ENCODE measurements at places on chromosomes 13 and 19.

- no peak for DNase-seq
Measured at GRCh38 chr13:111614613-111615012, 294.2 kb downstream of the TEX29 start.

- no peak for DNase-seq
Measured at GRCh38 chr13:91298060-91298459, 49.4 kb upstream of the MIR17HG start.

DNA sequence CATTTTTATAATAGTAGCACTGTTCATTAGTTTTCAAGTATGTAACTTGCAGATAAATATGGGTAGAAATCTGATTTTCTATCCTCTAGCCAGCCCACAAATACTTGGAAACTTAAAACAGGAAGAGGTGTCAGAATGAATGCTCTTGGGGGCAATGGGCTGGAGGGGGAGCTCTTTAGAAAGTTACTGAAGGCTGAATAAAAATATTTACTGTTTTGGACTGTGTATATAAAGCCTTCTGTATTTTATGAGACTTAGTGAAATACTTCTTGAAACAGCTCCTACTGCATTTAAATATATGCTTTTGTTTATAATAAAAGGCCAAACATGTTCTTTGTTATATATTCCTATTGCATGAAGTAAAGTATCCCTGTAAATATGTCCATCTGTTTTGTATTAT, 138.8 kb downstream of the RGCC start:
- no peak for DNase-seq

- no peak for DNase-seq
Measured at GRCh38 chr19:52600639-52601024, 30.5 kb downstream of the ZNF701 start.

- DNase-seq = no peak
Measured at GRCh38 chr13:106176117-106176516, 359.3 kb downstream of the EFNB2 start.

- no peak for DNase-seq
Measured at GRCh38 chr19:56821209-56821608, 19.3 kb downstream of the PEG3 start.

DNA sequence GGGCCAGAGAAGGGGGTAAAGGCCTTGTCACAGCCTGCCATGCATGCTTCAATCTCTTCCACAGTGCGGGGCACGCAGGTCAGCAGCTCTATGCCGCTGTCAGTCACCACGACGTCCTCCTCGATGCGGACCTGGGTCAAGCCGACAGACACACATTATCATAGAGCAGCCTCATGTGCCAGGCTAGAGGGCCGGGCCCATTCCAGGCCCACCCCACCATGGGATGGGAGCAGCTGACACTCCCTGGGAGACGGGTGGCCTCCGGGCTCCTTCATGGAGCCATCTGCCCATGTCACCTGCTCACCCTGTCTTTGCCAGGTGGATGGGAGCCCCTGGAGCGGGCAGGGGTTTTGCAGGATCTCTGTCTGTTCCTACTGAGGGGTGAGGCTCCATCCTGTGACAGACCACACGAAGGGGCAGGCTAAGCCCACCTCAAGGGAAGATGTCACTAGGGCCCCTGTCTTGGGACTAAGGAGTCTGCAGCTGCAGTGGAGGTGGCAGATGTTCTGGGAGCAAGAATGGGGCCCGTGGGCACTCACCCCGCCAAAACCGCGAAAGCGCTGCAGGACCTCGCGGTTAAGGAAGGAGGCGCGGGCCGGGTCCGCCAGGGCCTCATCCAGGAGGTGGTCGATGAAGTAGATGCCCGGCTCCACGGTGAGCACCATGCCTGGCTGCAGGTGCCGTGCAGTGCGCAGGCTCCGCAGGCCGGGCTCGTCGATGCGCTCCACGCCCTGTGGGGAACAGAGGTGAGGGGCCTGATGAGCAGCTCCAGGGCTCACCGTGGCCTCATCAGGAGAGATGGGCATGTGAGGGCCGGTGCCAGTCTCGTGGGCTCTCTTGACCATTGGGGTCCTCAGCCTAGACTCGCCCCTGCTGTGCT, 14.1 kb downstream of the CEBPG start:
- no peak for DNase-seq

- DNase-seq = no peak
Measured at GRCh38 chr19:1064661-1065605, 2.0 kb upstream of the ARHGAP45 start.

DNA sequence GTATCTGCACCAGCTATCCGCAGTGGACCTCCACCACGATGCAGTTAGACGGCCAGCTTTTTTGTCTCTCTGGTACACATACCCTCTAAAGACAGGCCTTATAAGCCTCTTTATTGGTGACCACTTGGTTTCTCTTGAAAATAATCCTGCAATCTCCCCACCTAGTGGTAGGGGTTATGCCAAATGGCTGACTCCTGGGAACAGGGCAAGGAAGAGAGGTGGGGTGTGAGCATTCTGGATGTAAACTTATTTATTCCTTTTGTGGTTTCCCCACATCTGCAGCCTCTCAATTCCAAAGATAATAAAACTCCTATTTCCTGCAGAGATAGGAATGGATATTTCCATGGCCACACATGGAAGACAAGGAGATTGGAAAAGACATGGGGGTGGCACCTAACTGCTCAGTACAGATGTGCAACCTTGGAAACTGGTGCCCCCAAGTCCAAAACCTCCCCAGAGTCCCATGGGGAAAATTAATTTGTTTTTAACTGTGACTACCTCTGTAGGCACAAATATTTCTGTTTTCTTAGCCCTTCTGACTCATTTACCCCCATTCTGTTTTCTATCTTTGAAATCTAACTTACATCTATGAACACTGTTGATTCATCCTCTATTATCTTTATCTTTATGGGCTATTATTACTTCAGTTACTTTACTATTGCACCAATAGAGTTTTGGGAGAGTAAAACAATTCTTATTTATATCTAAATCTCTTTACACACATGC, 112.7 kb upstream of the TSHZ3 start:
- DNase-seq = no peak

DNA sequence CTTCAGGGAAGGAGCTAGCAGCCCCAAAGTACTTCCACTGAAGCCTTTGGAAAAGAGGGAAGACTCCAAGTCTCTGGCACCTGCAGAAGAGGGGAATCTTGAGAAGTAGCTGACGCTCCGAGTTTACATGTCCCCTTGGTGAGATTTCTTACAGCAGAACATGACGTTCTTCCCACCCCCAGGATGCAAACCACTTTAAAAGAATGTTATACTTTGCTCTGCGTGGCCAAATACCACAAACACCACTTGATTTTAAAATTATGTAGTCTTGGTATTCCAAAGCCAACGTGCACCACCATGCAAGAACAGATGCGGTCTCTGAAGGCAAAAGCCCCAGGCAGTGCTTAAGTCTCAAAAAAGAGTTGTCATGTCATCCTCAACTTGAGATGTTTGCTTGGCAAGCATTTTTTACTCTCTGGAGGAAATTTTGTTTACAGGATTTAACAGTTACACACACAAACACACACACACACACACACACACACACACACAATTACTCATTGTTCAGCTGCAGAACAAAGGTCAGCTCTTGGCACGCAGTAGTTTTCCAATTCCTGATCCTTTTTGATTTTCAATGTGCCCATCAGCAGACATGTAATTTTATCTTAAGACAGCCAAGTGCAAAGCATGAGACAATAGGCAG, 106.1 kb downstream of the RGCC start:
- no peak for DNase-seq

DNA sequence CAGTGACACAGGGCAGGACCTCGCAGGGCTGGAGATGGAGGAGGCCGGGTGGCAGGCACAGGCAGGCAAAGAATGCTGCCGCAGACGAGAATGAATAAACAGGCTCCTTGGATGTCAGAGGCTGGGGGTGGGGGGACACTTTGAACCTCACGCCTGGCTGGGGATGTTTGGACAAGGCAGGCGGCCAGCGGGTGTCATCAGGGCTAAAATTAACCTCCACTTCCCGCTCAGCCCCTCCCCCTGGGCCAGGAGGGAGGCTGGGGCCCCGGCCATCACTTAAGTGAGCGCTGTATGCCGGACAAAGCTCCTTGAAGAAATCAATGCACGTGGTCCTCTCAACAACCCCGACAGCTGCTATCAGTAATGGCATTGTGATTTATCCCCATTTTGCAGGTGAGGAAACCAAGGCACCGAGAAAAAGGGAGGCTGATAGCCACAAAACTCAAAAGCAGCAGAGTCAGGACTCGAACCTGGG, 10.3 kb upstream of the FUT5 start:
- no peak for DNase-seq

DNA sequence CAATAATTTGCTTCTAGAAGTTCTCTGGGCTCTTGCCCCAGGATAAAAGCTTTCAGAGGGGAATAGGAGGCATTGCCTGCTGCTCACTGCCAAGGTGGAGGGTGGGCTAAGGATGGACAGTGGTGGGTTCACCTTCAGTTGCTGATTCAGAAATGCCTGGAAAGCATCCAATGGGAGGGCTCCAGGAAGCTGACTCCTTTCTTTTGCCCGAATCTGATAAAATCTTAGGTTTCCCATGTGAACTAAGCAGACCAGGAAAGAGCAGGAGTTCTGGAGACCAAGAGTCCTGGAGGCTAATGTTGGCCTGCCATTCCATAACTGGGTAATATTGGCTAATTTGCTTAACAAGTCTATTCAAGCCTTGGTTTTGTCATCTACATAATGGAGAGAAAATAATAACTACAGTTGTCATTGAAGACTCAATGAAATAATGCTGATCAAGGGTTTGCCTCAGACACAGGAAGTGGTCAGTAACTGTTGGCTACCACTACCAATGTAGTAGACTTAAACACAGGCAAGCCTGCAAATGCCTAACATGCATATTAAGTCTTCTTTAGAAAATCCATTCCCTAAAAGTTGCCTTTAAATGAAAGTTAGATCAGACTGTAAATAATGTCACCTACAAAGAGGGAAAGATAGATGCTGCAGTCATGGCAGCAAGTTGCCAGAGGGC, 528.4 kb upstream of the NBEA start:
- no peak for DNase-seq

- no peak for DNase-seq
Measured at GRCh38 chr13:102928941-102929675, 83.3 kb downstream of the ERCC5 start.

DNA sequence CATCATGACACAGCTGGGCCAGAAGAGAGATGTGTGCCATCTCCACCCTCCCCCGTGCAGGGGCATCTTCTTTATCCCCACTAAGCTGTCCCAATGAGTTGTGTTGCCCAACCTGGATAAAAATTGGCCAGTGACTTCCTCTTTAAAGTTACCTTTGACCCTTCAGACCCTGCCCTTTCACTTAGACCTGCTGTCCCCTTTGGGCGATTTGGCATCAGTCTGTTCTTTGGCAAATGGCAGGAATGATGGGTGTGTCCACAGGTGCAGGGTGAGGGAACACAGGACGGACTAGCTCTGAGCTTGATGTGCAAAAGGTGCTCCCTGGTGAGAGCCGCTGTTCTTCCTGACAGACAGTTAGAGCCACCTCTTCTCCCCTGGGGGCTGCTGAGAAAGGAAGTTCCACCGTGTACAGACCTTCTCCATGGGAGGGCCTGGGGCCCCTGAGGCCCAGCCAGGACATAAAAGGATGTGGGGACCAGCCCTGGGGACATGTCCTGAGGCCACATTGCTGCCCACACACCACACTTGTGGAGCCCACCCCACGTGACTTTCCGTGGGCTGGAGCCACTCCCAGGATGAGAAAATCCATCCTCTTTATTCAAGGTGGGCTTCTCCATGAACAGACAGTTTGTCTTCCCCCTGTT, 1.7 kb downstream of the CYP4F8 start:
- DNase-seq = peak; percentile 64

- no peak for DNase-seq
Measured at GRCh38 chr19:50705422-50706019, 14.1 kb downstream of the SHANK1 start.

DNA sequence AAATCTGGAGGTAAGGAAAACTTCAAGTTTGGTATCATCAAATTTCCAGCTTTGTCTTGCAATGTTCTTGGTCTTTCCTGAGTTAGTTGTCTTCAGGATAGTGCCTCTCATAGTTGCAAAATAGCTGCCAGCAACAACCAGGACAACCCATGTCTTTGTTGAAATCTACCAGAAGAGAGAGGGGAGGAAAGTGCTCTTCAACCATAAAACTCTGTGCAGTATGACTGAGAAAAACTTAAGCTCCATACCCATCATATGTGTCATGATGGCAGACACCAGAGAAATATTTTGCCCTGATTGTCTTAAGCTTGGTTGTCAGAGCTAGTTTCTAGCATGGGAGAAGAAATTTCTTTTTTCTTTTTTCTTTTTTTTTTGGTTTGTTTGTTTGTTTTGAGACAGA, 103.3 kb downstream of the SPRY2 start:
- DNase-seq = no peak

GRCh38 chr13:80881034-80881433, 540.1 kb upstream of the SPRY2 start:
- no peak for DNase-seq

DNA sequence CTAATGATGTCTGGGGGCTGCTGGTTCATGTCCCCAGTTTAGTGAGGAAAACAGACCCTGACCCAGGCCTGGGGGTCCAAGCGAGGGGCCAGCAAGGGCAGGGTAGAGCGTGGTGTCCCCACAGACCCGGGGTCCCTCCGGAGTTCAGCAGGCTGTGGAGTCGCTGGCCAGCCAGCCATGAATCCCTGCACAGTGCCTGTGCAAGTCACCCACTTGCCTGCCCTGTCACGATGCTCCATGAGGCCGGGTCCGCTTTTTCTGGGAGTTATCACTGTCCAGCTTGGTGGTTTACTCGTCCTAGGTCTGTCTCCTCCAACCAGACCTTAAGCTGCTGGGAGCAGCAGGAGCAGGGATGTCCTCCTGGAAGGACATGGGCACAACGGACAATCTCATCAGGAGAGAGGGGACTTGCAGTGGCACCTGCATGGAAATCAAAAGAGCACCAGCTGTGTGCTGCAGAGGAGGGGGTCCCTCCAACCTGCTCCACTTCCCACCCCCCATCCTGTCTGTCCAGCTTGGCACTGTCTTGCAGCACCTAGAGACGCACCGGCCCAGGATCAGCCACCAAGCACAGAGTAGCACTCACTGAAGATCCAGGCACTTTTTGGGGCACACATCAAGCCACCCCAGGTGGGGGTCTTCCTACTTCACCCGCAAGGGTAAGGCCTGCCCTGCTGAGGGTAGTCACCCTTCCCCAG, 121.8 kb downstream of the URI1 start:
- DNase-seq = no peak

GRCh38 chr13:29527511-29527910, 68.0 kb downstream of the SLC7A1 start:
- DNase-seq = no peak

GRCh38 chr13:39552246-39552645, 50.7 kb downstream of the LHFPL6 start:
- DNase-seq = no peak

GRCh38 chr13:54216221-54216620, 1187.6 kb downstream of the OLFM4 start:
- DNase-seq = no peak

- no peak for DNase-seq
Measured at GRCh38 chr13:103033999-103034398, 32.2 kb downstream of the SLC10A2 start.
